Bone marrow (tissue), 2 donors: ENCODE measurements at places on chromosomes 1 and 21.

- no peak for DNase-seq
Observed at GRCh38 chr1:214146523-214146922, 134.4 kb upstream of the SMYD2 start.

- DNase-seq = no peak
Observed at GRCh38 chr1:159211331-159212136, 6.9 kb downstream of the ACKR1 start.

- no peak for DNase-seq
Observed at GRCh38 chr1:154327466-154328317, 2.4 kb downstream of the ATP8B2 start.

GRCh38 chr21:19523061-19523460 is 1119.5 kb upstream of the TMPRSS15 start:
- DNase-seq = no peak

DNA sequence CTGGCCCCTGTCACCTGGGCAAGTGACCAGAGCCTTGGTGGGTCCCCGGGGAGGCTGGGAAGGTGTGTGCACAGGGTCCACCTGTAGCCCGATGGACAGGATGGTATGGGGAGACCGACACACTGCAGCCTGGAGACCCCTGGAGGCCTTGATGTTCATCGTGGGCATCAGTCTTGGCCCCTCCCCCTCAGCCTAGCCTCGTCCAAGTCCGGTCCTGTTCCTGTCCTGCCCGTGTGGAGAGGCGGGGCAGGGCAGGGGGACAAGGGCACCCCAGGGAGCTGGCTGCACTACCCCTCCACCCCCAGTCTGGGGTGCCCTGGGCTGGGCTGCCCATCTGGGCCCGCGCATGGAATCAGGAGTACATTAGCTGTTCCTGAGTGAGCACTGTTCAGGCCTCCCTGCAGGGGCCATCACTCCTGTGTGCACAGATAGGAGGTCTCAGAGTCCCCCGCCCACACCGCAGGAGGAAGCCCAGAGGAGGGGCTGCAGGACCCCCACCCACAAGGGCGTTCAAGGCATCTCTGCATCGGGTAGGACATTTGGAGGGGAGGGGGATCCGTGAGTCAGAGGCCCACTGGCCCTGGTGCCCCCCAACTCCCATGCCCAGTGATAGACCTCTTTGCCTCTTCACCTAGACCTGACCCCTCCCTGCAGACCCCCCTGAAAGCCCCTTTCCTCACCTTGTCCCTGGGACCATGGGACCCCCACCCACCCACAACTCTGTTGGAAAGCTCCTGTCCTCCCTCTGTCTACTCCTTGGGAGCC is 63.2 kb downstream of the WNT9A start:
- DNase-seq = no peak
